Epithelial cell of prostate (primary cell): ENCODE measurements at places on chromosomes 11 and 22.

GRCh38 chr22:19331975-19332374, 40.5 kb upstream of the CLTCL1 start:
- DNase-seq, result no peak

DNA sequence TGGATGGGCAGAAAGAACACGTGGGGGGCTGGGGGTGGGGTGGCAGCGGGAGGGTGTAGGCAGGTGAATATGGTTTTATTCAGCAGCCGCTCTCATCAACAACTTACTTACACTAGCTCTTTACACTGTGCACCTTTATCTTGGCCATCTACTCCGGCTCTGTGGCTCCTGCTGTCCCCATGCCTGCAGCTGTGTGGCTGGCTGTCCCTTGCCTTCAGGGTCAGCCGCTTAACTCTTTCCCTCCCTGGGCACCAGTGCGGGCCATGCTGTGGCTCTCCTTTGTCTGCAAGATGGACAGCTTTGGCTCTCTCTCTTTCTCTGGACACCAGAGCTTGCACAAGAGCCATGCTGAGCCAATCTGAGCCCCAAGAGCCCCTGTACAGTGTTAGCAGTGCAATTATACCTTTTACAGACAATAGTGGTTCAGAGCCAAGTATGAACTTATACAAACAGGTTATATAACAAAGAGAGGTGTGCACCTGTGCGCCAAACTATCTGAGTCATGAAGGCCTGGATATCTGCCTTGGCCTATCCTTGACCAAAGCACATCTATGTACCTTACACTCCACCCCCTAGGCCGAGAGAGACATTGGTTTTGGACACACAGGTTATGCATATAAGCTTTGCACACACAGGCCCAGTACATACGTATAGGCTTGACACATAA, 94.3 kb upstream of the CTSC start:
- DNase-seq, result no peak

GRCh38 chr11:112564228-112564955, 303.7 kb upstream of the PLET1 start:
- DNase-seq, result peak; percentile 37

DNA sequence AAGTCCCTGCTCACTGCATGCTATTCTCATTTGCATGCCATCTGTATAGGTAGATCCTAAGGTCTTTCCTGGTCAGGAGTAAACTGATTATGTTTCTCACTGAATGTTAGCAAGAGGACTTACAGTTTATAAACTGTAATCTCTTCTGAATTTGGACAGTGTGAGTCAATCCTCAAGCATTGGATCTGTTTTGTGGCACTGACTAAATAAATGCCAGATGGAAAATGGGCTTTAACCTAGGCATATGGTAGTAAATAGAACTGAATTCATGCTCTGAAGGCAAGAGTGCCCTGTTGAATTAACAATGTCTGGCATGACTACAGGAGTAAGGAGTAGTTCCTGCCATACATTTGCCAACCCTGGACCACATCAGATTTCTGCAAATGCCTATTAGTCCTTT, 11.4 kb downstream of the FAM181B start:
- DNase-seq, result no peak

DNA sequence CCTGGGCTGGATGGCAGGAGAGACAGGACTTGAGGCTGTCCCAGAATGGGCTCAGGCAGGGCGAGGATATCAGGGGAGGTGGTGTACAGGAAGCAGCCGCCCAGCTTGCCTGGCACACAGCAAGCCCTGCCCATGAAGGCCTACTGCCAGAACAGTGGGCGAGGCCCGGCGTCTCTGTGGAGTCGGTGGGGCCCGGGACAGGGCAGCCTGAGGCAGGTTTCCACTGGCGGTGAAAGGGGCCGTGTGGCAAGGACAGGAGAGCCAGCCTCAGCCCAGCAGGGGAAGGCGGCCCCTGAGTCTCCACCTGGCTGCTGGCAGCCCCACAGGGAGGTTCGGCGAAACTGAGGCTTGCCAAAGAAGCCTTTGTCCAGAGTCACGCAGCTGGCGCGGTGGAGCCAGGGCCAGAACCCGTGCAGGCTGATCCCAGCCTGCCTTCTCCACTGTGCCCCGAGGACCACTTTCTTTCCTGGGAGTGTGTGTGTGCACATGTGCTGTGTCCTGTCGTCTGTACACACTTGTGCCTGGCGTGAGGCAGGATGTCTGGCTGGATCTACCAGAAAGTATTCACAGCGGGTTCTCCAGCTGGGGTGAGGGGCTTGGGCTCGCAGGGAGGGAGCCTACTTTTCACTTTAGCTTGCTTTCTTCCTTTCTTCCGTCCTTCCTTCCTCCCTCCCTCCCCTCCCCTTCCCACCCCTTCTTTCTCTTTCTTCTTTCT, 1.2 kb downstream of the TSPO start:
- no peak for DNase-seq

DNA sequence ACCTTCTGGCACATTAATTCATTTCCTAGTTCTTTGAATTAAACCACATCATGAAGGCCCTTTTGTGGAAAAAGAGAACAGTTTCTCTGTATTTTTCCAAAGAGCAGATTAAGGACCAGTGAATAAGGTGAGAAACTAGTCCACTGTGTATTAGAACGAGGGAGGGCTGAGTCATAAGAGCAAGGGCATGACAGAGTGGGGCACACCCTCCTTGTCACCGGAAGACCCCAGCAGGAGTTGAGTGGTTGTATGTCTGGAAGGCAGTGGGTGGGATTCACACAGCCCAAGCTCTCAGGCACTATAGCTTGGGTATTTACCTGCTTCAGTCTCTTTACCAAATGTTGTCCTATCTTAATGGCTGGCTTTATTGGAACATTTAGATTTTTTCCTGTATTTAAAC, 86.8 kb downstream of the BMAL1 start:
- DNase-seq, result no peak

DNA sequence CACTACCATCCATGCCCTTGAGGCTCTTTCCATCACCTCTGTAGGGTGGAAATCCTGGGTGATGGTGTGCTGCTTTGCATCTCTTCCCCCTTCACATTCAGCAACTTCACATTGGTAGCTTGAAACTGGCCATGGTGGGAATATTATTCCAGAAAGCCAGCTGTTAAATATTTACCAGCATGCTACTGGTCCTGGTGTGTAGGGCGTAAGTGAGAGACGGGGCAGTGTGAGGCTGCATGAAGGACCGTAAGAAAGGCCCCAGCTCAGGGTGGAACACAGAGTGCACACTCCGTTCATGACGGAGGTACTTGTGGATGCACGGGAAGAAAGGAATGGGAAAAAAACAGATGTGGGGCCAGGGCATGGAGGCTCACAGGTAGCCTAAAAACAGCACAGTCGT, 121.3 kb downstream of the PKNOX2 start:
- DNase-seq, result no peak

DNA sequence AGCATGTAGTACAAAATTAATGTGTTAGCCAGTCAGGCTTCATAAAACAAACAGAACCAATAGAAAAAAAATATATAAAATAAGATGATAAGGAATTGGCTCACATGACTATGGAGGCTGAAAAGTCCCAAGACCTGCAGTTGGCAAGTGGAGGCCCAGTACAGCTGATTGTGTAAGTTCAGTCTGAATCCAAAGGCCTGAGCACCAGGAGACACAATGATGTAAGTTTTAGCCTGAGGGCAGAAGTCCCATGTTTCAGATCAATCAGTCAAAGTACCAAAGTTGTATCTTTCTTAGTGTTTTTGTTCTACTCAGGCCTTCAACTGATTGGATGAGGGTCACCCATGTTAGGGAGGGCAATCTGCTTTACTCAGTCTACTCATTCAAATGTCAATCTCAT, 14.3 kb upstream of the OR10D3 start:
- DNase-seq, result no peak

DNA sequence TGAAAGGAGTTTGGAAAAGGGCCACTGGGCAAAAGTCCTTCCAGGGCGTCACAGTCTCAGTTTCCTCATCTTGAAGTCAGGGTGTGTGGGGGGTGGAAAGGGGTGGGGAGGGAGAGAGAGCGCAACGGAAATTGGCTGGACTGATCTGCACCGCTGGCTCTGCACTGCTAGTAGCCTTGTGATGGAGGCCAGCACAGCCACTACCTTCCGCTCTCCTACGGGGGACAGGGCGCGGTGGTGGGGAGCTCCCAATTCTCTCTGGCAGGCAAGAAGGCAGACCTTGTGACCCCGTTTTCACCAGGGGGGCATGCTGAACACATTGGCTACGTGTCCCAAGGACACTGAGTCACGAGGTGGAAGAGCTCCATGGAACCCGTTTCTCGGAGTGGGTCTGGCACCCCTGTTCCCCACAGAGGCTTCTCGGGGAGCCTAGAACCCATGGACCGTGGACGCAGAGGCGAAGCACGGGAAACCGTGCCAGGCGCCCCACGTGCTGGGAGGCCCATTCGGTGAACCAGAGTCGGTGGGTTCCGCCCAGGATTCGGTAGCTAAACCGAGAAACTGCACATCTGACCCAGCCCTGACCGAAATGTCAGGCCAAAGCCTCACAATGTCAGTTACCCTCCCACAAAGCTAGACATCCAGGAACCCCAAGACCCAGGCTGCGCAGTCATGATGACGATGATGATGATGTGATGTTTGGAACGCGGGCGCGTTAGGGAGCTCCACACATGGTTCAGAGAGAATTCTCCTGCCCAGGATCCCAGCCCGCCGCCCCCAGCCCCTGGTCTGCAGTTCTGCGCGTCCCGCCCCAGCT, 28.3 kb upstream of the WNT11 start:
- DNase-seq, result no peak

DNA sequence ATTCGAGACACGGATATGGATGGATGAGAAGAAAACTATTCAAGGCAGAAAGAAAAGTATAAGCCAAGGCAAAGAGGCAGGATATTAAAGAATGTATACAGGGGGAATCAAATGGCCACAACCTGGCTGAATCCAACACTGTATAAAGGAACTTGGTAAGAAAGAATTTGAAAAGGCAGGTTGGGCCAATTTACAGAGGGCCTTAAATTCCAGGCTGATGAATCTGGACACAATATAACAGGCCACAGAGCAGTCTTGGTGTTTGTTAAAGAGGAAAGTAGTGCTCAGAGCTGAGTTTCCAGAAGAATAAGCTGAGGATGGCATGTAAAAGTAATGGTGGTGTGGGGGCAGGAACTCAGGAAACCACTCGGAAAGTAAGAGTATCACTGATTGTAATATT, 72.3 kb upstream of the POU2AF2 start:
- DNase-seq, result no peak

GRCh38 chr22:39149915-39150847, 2.3 kb downstream of the CBX7 start:
- no peak for DNase-seq

DNA sequence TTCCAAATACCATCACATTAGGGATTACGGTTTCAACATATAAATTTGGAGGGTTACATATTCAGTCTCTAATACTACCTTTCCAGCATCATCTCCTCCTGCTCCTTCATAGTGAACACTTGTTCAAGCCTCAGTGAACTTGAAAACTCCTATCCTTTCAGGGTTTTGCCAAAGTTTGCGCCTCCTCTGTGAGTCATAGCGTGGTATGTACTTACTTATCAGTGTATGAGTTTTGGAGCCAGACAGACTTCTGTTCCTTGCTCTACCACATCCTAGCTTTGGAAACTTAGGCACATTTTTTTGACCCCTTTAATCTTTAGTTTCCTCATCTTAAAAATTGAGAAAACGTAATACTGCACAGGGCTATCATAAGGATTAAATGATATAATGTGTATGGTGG, 160.1 kb upstream of the ZC3H12C start:
- no peak for DNase-seq

GRCh38 chr22:44351685-44352377, 39.1 kb upstream of the SHISAL1 start:
- DNase-seq, result peak; percentile 44

DNA sequence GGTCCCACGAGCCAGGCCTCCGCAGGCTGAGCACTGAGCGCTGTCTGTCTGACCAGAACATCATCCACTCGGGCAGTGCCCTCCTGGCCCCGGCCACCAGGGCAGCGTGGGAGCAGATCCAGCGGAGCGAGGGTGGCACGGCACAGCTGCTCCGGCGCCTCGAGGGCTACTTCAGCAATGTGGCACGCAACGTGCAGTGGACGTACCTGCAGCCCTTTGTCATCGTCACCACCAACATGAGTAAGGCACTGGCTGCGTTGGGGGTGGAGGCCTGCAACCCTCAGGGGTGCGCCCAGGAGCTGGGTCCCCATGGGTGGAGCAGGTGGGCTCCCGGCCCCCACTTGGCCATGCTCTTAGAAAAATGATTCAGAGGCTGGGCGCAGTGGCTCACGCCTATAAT, 49.7 kb upstream of the PRODH start:
- DNase-seq, result no peak

GRCh38 chr11:44760917-44761550, 34.3 kb downstream of the TSPAN18 start:
- peak; percentile 44 for DNase-seq

DNA sequence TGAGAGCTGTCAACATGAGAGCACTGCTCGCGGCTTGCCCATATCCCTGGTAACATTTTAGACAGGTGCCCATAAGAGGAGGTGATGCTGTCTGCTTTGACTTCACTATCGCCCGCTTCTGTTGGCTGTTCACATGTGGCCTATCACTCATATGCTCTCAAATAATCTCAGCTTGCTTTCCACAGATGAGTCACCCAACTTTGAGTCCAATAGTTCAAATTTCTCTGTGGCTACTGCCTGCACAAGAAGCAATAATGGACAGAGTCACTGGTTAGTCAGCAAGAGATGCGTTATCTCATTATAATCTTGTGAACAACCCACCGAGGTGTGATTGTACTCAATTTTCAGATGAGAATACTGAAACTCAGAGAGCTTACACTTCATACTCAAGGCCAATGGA, 1714.1 kb downstream of the LRRC4C start:
- DNase-seq, result no peak

GRCh38 chr11:115869780-115870431, 365.7 kb upstream of the CADM1 start:
- DNase-seq, result no peak

GRCh38 chr22:21681566-21682370, 16.0 kb downstream of the PPIL2 start:
- no peak for DNase-seq

DNA sequence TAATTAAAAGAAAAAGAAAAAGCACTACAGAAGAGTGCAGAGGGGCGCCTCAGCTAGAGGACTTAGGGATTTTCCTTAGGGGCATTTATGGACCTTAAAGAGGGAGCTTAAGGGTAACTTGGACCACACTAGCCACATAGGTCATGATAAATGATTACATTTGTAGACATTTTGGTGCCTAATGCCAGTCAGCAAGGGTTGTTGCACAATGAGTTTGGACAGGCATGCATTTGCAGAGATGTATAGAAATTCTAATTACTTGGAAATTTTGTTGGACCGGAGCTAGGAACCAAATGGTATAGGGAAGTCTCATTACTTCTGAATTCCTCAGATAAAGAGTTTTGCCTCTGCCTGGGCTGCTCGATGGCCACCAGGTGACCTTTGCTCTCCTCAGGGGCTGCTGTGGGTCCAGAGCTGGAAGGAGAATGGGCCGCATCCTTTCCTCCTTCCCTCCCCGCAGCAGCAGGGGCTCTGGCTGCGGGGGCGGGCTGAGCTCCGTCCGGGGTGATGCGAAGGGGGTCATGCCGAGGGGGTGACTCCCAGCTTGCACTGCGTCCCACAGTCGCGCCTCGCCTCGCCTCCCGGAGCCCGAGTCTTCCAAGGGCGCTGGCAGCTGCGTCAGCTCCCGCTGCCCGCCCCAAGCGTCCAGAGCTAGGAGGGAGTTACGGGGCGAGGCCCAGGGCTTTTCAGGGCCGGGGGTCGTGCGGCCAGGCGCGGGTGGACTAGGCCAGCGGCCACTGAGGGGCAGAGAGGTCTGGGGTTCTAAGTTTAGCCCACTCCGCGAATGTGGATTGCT, 20.3 kb upstream of the MALAT1 start:
- DNase-seq, result no peak
